ENCODE measurements at places on chromosomes 6 and 20. TPM values are rescaled to one million over a fixed set of nuclear protein-coding genes. Genes with fewer than 3 reads are reported as not detected.

DNA sequence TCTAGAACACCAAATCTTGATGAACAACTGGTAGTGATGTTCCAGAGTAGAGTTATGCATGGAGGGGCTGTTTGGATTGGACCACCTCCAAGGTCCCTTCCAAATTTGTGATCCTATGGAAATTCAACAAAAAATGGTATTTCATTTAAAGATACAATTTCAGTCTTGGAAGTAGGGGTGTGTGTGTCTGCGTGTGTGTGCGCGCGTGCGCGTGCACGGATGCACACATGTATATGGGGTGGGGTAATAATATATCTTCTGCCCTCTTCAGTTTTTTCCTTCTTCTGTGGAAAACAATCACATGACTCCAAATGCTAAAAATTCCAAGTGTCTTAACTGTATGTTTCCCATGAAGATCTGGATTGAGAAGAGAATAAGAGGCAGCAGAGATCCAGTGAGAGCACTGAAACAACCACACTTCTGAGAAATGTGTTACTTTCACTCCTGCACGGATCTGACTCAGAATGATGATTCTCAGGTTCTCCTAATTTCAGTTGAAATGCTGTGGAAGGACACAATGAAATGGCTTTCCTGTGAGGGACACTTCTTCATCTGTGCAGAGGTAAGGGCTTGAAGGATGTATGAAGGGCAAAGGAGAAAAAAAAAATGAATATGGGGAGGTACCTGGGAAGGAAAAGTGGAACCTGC, 10.6 kb upstream of the IL17F start:
- no peak for DNase-seq

The BEND3 gene
- 2.5 TPM for total RNA-seq

GRCh38 chr6:74137911-74138310, 441.9 kb downstream of the CD109 start:
- no peak for DNase-seq

GRCh38 chr6:163583558-163583957, 169.0 kb downstream of the QKI start:
- no peak for DNase-seq

DNA sequence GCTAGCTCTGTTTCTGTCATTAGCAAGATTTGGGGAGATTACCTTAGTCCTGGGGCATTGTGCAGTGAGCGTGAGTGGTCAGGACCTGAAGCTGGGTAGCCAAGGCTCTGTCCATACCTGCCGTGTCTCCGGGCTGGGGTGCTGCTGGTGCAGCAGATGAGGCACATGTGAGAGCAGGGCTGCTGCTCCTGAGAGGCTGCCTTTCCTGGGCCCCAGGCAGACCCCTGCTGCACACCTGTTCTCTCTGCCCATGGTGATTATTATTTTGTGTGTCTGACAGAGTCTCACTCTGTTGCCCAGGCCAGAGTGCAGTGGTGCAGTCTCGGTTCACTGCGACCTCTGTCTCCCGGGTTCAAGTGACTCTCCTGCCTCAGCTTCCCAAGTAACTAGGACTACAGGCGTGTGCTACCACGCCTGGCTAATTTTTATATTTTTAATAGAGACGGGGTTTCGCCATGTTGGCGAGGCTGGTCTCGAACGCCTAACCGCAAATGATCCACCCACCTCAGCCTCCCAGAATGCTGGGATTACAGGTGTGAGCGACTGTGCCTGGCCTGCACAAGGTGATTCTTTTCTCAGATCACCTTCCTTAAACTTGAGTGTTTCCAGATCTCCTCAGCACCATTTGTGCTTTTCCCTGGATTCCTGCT, 36.8 kb upstream of the IRF4 start:
- DNase-seq, result no peak

DNA sequence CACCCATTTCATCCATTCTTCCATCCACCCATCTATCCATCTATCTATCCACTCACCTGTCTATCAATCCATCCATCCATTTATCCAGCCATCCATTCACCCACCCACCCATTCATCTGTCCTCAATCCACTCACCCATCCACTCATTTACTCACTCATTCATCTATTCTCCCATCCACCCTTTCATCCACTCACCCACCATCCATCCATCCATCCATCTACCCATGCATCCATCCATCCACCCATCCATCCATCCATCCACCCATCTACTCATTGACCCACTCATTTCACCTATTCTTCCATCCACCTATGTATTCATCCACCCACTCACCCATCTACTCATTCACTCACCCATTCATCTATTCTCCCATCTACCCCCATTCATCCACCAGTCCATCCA, 24.2 kb upstream of the PTGIS start:
- no peak for DNase-seq

The APOM gene
- total RNA-seq, result 4.8 TPM

- DNase-seq, result no peak
These were observed 125.3 kb upstream of the SPACA1 start for GRCh38 chr6:87922196-87922946.

DNA sequence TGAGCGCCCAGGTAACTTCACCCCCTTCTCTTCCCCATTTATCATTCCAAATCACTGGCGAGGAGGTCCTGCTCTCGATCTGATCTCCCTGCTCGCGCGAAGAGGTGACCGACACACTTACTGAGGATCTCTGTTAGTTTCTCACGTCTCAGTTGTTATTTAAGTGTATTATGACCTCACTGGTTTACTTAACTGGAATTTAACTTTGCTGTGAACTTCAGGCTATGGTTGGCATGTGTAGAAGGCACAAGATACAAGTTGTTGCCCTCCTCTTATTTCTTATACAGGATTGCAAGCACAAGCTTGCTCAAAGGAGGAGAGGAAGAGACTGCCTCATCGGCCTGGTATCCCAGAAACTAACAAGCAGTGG, 1.2 kb downstream of the RNF217 start:
- no peak for DNase-seq
